ENCODE measurements at places on chromosomes 5 and 9.

GRCh38 chr9:114386361-114386885, 1.4 kb downstream of the AKNA start:
- no peak for DNase-seq

GRCh38 chr9:35500130-35500748, 10.3 kb downstream of the RUSC2 start:
- no peak for DNase-seq

DNA sequence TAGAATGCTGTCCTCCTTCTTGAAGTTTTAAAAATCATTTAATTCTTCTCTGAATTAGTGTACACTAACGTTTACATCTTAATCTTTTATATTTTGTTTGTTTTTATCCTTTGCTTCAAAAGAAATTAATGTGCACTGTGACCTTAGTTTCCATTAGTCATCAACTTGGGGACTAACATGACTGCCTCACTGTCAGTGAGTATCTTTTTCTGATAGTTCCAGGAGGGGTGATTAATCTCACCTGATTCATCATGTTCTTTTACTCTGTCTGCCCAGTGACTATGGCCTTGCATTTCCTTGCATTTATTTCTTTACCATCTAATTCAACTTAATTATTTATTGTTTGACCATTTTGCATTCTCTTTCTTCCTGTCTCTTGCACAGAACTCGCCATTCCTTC, 33.4 kb upstream of the NR3C1 start:
- DNase-seq: no peak

DNA sequence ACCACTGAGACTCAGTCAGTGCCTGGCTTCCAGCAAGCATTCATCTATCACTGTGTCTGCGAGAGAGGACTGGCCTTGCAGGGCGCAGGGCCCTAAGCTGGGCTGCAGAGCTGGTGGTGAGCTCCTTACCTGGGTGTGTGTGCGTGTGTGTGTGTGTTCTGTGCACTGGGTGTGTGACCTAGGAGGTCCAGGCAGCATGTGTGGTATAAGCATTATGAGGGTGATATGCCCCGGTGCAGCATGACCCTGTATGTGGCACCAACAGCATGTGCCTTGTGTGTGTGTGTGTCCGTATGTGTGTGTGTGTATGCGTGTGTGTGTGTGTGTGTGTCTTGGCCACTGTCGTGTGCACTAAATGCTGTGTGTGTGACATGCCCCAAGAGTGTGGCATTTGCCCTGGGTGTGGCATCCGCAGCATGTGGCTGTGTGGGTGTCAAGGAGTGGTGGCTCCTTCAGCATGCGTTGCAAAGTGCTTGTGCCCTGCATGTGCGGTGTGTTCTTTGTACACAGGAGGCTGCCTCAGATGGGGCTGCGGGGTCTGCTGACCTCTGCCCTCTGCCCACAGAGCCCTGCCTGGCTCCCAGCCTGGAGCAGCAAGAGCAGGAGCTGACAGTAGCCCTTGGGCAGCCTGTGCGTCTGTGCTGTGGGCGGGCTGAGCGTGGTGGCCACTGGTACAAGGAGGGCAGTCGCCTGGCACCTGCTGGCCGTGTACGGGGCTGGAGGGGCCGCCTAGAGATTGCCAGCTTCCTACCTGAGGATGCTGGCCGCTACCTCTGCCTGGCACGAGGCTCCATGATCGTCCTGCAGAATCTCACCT, 3.3 kb downstream of the FGFR4 start:
- no peak for DNase-seq

DNA sequence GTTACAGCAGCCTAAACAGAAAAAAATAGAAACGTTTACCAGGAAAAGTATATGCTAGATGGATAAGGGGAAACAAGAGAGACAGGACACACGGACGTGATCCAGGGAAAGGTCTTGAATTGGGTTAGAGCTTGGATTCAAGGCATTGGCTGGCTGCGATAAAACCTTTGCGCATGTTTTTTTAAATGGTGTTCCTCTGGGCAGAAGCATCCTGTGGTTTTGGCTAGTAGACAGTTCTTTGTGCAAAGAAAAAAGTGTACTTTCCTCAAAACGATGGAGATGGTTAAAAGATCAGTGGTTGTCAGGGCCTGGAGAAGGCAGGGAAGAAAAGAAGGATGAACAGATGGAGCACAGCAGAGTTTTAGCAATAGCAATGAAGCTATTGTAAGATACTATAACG, 37.5 kb upstream of the LIFR start:
- no peak for DNase-seq

- DNase-seq: no peak
Measured at GRCh38 chr5:105970919-105971318, 1699.8 kb downstream of the EFNA5 start.

- DNase-seq: no peak
Measured at GRCh38 chr9:19992556-19992955, 203.7 kb upstream of the SLC24A2 start.

DNA sequence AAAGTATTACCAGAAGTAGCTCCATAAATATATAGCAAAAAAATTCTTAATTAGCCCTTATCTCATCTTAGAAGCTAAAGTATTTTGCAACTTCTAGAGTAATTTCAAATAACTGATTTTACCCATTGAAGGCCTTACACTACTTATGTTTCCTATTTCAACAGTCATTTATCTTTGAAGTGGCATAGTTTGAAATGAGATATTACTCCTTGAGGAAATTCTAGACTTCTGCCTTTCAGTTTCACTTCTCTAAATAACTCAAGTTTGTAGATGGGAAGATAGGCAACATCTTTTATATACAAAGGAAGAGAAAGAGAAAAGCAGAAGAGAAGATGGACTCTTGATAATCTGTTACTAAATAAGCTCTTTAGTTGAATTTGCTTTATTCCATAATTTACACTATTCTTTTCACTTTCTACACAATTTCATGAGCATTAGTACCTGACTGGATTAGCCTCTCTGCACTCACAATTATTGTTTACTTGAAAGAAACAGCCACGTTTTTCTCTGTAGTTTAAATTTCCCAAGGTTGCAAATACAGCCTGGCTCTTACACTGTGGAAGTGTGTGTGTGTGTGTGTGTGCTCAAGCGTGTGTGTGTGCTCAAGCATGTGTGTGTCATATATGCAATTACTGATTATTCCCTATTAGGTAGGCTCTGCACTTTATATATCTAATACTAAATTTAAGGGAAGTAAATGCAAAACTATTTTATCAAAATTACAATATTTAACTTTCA, 60.6 kb upstream of the EMB start:
- no peak for DNase-seq

DNA sequence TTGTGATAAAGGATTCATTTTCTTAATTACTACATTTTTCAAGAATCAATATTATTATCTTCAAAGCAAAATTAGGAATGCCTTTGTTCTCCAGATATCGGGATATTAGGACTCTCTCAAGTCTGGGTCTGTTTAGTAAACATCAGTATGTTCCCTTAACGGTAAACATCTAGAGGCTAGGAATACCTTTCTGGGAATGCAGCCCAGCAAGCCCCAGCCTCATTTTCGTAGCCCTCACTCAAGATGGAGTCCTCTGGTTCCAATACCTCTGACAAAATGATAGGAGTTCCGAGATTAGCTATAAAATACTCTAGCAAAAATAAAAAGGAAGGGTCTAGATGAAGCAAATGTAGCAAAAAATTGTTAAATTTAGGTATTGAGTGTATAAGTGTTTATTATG, 84.5 kb downstream of the TEX10 start:
- DNase-seq: no peak

DNA sequence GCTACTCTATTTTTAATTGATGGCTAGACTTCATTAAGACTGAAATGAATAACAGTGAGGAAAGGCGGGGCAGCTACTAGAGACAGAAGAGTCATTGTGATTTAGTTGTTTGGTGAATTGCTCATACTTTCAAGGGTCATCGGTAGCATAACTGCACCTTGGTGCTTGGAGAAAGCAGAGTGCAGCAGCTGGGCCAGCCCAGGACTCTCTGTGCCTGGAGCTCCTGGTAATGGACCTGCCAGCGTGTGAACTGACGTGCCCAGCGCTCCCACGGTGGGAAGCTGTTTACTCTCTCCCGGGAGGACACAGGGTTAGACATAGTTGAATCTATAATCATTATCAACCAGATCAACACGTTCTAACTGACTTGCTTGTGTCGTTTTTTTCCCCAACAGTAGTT, 42.9 kb downstream of the LURAP1L start:
- DNase-seq: no peak

DNA sequence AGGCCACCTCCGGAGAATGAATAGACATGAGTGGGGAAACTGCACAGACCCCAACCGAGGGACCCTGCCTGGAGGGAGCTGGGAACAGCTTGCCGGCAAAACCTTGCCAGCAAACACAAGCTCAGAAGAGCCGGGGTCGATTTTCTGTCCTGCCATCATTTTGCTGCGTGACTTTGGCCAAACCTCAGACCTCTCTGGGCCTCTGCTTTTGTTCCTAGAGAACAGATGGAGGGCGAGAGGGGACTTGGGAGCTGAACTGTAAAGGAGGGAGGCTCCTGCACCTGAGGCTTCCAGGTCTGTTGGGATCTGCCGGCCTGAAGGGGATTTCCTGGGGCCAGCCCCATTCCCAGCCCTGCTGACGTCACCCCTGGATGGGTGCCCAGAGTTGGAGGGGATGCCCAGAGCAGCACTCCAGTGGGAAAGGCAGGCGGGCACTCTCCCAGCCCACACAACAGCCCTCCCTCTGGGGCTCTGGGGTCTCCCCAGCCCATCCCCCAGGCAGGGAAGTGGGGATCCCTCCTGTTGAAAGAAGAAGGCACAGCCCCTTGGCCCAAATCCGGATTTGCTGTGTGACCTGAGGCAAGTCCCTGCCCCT, 40.4 kb upstream of the SYNPO start:
- no peak for DNase-seq
